Islet precursor cell (in vitro differentiated cells): ENCODE measurements at places on chromosomes 4 and X.
A peak's percentile ranks its signal among the peaks of the same experiment; 100 is the strongest.

DNA sequence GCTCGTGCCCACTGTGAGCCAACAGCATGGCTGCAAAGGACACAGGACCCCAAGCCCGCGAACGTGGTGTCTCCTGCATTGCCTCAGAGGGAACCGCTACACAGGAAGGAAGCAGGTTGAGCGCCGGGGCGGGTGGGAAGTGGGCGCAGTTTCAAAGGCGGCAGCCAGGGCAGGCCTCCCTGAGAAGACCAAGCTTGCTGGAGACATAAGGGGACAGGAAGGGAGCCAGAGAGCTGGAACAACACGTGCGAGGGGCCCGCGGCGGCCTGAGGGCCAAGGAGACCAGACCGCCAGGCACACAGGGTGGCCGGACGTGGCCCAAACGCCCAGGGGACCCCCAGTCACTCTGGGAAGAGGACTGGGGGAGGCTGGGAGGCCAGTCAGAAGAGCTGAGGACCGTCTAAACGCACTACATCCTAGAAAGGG is 32.0 kb downstream of the CTBP1 start:
- DNase-seq: no peak

DNA sequence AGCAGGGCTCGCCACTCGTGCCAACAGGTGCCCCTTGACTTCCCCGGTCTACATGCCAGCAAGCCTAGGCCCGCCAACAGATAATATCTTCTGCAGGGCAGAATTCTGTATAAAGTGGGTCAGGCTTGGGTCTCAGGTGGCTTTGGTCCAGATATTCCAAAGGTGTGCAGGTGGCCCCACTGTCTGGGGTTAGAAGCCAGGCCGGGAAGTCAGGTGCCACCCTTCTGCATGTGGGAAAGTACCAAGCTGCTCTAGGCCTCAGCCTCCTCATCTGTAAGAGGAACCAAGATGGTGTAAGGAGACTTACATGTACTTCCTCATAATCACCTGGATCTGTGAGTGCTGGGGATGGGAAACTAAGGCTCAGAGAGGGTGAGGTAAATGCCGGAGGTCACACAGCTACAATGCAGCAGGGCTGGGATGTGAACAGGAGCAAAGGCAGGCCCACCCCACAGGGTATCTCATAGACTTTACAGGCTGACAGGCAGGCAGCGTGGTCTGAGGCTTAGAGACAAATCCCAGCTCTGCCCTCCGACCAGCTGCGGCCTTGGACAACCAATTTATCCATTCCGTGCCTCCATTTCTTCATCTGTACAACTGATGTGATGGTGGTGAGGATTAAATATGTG is 35.9 kb downstream of the WDR1 start:
- DNase-seq: peak; percentile 39

GRCh38 chrX:149458586-149458985 is 46.5 kb downstream of the IDS start:
- no peak for DNase-seq

GRCh38 chrX:22686138-22686541 is 313.6 kb upstream of the DDX53 start:
- no peak for DNase-seq

DNA sequence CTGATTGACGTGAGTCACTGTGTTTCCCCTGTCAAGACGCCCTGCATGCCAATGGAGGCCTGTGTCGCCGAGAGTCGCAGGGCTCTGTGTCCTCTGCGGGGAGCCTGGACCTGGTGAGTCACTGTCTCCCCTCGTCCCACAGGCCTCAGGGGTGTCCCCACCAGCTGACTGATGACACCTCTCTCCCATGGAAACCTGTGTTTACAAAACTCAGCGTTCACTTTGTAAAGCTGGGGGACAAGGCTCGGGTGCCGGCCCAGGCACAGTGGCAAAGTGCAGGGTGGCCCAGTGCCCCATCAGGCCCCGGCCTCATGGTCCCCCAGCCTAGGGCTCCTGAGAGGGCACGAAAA is 21.2 kb upstream of the HGFAC start:
- no peak for DNase-seq

DNA sequence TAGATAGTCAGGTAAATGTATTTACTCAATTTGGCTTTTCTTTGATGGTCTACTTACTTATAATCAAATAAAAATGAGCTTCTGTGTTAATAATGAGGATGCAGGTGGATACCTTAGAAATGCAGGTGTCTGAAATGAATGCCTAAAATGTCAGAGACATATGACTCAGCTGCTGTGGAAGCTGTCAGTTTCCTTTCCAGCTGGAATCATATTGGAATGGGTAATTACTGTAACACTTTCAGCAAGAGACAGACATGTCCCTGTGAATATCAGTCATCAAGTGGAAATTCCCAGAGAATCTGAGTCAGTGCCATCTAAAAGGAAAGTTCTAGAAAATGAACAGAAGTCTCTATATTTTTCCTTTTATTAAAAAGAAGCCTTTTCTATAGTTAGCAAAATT is 783.0 kb upstream of the AADAT start:
- DNase-seq: no peak

- DNase-seq: no peak
These were observed 212.1 kb upstream of the ATP6AP2 start for GRCh38 chrX:40368611-40369061.

- no peak for DNase-seq
These were observed 34.9 kb upstream of the CCNI start for GRCh38 chr4:77110730-77111129.

GRCh38 chrX:54785901-54786300 is 12.2 kb downstream of the ITIH6 start:
- no peak for DNase-seq

- DNase-seq: no peak
These were observed 54.3 kb downstream of the ADGRL3 start for GRCh38 chr4:61254406-61254805.

DNA sequence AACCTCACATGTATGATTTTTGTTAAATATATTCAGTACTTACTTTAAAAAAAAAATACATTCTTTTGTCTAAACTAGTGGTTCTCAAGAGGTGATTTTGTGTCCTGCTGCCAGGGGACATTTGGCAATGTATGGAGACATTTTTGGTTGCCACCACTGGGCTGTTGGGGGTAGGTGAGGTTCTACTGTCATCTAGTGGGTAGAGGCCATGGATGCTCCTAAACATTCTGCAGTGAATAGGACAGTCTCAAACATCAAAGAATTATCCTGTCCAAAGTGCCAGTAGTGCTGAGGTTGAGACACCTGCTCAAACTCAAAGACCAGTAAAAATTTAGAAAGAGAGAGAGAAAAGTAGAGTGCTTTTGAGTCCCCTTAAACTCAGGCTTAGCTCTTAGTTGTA is 32.9 kb upstream of the PGM2 start:
- no peak for DNase-seq

GRCh38 chr4:55169352-55169961 is 44.1 kb upstream of the KDR start:
- DNase-seq: peak; percentile 60

DNA sequence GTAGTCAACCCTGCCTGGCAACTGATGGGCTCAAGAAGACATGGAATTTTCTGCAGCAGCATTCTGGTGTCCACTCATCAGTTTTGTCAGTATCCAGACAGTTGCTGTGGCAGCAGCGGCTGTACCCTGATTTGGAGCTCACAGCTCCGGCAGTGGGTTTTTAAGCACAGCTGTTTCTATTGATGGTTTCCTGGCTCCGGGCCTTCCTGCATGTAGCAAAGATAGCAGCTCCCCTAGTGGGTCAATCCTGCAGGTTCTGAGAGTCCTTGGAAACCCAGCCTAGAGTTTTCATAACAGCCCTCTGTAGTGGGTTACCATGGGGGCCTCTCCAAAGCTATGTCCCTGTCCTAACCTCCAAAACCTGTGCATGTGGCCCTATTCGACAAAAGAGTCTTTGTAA is 84.0 kb upstream of the ATP6AP2 start:
- DNase-seq: peak; percentile 49

GRCh38 chrX:21176921-21177571 is 197.2 kb upstream of the CNKSR2 start:
- DNase-seq: no peak

DNA sequence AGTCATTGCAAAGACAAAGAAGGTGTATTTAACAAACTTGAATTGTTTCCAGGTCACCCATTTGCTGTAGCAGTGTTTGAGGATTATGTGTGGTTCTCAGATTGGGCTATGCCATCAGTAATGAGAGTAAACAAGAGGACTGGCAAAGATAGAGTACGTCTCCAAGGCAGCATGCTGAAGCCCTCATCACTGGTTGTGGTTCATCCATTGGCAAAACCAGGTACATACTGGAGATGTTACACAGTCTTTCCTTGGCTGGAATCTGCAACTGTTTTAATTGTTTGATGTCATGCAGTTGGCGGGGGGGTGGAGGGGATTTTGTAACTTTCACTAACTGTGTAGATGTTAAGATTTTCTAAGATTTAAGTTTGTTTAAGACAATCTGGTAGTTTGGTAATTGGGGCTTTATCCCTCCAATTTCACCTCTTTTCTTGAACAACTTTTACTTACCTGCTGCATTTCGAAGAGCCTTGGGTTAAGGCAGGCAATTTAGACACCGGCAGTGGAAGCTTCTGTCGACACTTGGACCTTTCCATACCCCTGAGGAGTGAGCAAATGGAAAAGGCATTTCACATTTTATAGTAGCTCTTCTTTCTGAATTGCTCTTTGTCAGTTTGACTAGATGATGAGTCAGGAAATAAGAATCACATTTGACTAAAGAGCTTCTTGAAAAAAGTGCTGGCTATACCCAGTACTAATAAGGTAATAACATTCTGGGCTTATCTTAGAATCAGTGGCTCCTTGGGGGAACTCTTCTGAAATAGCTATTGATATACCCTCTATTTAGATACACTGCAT is 67.4 kb downstream of the EGF start:
- peak; percentile 64 for DNase-seq

GRCh38 chrX:153565996-153566580 is 32.9 kb downstream of the CCNQ start:
- no peak for DNase-seq

GRCh38 chr4:130068072-130068471 is 972.1 kb downstream of the C4orf33 start:
- no peak for DNase-seq

DNA sequence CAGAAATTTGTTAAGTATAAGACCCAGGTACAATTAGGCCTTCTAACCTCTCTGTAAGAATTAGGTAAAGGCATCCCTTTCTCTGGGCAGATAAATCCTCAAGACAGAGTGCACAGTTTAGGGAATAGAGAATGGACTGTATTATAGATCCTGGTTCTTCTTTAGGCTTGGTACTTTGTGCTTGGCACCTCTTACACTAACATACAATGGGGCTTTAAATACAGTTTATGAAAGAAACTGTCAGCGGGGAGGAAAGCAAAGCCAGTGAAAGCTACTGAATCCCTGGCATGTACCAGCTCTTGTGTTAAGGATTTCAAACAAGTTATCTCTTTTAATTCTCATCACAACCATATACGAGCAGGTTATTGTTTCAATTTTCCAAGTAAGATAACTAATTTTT is 1350.0 kb downstream of the ADGRL3 start:
- DNase-seq: no peak

DNA sequence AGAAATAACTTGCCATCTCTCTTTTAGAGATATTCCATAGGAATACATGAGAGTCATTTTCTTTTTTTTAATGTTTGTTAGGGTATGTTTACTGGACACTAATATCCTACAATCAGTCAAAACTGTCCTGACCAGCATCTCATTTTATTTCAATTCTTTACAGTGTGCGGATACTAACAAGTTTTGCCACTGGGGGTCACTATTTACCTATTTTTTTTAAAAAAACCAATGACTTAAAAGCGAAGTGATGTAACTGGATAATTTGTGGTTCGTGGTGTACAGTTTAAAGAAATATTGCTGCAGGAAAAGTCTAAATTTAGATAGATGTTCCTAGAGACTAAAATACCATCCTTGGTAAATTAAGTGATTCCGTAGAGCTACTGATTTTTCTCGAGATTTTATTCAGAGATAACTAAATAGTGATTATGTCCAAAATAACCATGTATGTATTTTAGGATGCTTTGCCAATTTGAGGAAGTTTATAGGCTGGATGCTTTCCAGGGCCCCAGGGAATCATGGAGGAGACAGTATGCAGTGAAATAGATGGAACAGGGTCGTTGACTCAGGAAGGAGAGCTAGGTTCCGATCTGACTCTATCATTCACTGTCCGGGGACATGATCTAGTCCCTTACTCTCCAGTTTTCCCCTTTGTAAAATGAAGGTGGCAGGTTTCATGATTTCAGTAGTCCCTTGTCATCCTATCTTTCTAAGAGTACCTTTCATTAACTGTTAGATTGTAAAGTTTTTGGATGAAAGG is 34.0 kb upstream of the GNPDA2 start:
- DNase-seq: no peak

DNA sequence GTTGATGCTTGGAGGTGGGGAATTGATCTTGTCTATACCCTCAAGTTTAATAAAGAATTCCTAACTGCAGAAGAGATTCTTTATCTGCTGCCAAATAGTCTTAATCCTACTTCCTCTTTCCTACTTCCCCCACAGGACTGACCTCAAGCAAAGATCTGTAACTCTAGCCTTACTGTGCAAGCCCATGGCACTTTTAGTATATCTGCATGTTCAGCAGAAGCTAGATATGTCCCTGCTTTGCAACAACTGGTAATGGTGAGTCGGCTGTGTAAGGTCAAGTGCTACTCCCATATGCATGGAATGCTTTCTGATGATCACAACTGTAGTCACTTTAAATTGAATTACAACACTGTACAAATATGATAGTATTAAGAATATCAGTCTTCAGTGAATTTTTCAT is 26.3 kb upstream of the PDS5A start:
- DNase-seq: no peak

DNA sequence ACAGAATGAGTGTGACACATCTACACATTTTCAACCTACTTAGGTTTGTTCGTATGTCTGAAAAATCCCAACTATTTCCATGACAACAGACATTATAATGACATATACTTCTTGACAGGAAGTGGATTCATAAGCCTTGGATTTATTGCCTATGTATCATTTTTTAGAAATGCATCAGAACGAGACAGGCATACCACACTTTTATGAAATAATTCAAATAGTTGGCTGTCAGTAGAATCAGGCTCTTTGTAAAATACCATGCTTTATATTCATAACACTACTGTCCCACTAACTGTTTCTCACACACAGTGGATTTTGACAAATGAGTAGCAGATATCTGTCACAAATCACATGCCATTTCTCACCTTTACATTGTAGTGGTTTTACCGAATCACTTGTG is 173.2 kb downstream of the BEND2 start:
- no peak for DNase-seq

DNA sequence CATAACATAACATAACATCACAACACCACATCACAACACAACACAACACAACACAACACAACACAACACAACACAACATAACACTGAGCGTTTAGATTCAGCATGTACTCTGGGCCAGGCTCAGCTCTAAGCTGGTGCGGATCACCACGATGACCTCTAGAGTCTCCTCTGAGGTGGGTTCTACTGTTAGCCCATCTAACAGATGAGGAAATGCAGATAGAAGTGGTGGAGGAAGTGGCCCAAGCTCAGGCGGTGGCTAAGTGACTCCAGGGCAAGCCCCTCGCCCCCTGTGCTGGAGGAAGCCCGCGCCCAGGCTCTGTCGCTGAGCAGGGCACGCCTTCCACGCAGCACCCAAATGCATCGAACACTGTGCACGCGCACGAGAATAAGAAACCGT is 45.3 kb upstream of the CDKN2AIP start:
- DNase-seq: peak; percentile 46

GRCh38 chr4:136283977-136284376 is 1248.3 kb downstream of the PCDH18 start:
- no peak for DNase-seq
